ENCODE measurements at places on chromosomes 2 and 18.

DNA sequence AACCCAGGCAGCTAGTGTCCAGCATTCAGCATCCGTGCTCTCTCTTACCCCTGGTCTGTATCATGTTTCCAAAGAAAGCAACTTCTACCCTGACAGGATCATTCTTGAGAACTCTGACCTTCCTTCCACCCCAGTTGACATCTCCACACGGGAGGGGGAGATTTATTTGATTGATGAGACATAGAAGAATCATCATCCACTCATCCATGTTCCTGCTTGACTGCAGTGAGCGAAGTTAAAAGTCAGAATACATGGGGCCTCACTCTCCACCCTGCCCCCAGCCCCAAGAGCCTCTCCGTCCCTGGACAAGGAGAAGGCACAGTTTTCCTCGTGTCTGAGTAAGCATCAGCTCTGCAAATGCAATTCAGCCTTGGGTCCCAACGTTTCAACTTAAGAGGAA, 356.0 kb upstream of the TNP1 start:
- DNase-seq = no peak

GRCh38 chr2:189702071-189702470, 27.6 kb downstream of the ANKAR start:
- DNase-seq = no peak

DNA sequence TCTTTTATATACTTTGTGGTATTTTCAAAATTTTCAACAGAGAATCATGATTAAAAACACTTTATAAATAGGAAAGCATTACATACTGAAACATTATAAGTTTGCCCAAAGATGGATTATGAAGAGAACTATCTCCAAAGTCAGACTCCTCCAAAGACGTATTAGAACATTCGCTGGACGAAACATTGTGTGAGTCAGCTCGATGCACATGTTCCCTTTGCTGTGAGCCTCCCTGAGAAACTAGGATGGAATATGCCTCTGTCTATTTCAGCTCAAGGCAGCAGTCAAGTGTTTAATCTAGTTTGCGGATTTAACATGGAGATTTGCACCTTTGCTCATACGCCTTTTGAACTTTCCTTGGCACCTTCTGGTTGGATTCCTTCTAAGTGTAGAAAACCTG, 92.2 kb upstream of the NCKAP5 start:
- DNase-seq = no peak

DNA sequence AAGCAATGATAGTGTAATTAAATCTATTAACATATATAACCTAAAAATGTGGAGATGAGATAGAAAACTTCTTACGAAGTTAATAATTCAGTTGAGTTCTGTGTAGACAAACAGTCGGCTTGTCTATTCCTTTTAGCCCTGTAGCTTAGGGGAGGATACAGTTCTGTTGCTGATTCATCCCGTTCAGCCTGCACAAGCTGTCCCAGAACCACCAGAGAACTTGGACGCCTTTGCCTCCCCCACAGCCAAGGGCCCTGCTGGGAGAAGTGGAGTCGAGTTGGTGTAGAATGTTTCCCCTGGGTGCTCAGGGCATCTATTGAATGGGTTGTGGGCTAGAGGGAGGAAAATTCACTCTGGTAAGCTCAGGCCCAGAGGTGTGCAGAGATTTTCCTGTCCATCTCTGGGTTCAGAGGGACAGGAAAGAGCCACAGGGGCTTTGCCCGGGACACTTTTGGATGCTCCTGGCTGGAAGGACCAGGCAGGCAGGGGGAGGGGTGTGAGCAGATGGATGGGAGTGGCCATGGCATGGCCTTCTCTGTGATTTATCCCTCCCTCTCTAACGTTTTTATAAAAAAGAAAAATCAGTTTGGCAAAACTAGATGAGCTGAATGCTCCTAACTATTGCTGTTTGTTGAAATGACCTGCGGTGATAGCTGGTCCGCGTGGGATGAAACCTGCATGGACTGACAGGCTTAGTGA, 42.8 kb upstream of the GALR1 start:
- DNase-seq = no peak

- DNase-seq = no peak
Observed at GRCh38 chr2:109533823-109534222, 79.9 kb downstream of the SEPTIN10 start.

- no peak for DNase-seq
Observed at GRCh38 chr2:25074826-25075225, 33.0 kb downstream of the EFR3B start.

GRCh38 chr2:49582946-49583345, 428.6 kb upstream of the FSHR start:
- no peak for DNase-seq

GRCh38 chr2:85761512-85761944, 7.7 kb downstream of the ATOH8 start:
- no peak for DNase-seq

GRCh38 chr18:67425672-67426071, 90.8 kb downstream of the DSEL start:
- DNase-seq = peak; percentile 72

DNA sequence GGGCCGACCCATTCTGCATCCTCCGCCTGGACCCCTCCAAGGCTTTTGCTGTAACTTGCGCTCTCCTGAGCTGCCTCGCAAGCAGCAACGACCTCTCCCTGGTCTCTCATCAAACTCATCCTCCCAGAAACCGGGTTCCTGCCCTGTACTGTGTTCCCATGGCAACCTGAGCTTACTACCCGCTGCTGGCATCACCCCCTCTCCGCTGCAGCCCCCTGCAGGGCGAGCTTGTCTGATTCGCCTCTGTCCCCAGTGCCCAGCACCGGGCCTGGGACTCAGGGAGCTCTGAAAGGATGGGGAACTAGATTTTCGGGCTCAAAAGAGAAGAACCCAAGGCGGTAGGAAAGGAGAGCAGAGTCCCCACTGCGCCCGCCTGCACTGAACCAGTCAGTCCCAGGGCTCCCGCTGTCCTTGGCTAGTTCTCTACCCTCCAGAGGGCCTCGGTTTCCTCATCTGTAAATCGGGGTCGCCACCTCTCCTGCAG, 463 bp downstream of the HS1BP3 start:
- DNase-seq = no peak

DNA sequence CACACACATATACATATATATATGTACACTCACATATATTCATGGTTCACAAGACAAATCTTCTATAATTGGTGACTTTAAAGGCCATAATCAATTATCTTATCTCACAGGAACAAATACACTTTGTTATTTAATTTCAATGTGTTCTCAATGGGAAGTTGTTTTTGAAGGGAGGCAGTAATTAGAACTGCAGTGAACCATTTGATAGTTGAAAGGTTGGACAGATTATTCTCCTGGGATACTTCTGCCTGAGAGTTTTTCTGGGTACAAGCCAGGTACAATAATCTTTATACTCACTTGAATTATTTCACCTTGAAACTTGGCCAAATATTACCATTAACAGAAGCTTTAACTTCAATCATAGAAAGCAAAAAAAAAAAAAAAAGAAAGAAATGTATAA, 546.6 kb upstream of the LRRTM4 start:
- no peak for DNase-seq

GRCh38 chr2:127146820-127147502, 40.0 kb upstream of the BIN1 start:
- no peak for DNase-seq

DNA sequence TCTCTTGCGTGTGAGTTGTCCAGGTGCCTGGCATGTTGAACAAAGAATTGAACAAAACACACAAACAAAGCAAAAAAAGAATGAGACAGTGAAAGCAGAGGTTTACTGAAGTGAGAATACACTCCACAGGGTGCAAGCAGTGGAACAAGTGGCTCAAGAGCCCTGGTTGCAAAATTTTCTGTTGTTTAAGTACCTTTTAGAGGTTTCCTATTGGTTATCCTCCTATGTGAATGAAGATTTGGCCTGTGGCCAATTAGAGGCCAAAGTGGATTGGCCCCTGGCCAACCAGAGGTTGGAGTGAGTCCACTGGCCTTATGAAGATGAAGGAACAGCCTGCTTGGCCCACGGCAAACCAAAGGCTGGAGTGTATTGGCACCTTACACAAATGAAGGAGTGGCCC, 1188.5 kb upstream of the NRXN1 start:
- no peak for DNase-seq

DNA sequence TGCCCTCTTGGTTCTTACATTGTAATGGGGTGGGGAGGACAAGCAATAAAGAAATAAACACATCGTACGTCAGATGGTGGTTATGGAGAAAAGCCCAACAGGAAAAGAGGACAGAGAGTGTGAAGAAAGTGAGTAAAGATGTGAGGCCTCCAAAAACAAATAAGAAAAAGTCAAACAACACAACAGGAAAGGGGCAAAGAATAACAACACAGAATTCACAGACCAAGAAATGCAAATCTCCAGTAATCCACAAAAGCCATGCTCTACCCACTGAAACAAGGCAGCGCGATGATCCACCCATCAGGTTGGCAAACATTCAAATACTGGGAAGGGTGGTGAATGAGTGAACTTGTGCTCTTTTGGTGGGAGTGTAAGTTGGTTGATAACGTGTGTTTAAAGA, 16.7 kb upstream of the DUSP2 start:
- no peak for DNase-seq

- DNase-seq = no peak
Observed at GRCh38 chr2:38528008-38528442, 74.7 kb downstream of the HNRNPLL start.

- DNase-seq = no peak
Observed at GRCh38 chr2:238921681-238922319, 73.9 kb downstream of the TWIST2 start.

GRCh38 chr18:58556331-58557007, 72.4 kb downstream of the ALPK2 start:
- no peak for DNase-seq

GRCh38 chr2:226792155-226792881, 7.3 kb downstream of the IRS1 start:
- no peak for DNase-seq

DNA sequence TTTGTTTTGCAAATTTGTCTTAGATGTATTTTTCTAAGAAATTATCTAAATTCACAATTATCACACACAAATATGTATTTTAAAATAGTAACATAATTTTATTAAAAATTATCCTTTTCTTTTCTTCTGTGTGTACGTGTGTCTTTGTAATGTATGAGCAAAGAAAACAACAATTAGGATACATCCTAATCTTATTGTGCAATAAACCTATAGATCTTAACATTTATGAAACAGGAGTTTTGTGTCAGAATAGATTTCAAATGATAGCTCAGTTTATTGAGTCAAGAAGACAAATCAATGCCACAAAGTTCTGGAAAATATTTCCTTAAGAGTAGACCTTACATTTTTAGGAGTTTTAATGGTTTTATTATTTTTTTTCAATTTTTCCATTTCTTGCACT, 212.2 kb downstream of the KCNJ3 start:
- no peak for DNase-seq

DNA sequence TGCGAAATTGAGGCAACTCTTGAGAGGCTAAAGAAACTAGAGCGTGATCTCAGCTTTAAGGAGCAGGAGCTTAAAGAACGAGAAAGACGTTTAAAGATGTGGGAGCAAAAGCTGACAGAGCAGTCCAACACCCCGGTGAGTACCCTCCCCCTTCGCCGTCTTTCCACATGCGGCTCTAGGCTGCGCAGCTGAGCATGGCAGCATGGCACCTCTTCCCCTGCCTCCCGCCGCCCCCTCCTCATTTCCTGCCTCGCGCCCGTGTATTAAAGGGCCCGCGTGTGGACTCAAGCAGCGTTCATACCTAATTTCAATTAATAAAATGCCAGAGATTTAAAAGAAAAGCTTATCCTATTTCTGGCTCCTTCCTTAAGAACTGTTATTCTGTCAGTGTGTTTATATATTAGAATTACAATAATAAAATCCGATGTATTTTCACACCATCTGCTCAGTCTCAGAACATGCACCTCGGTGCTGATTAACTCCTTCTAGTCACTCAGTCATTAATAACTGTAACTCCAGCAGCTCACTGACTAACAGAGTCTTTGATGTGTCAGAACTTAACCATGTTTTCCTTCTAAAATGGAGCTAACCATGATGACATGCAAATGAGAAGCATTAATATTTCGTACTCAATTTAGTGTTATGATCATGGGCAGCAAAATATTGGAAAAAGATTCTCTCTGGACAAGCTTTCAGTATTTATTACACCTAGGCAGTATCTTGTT, 137.4 kb upstream of the CDCA7 start:
- DNase-seq = no peak

DNA sequence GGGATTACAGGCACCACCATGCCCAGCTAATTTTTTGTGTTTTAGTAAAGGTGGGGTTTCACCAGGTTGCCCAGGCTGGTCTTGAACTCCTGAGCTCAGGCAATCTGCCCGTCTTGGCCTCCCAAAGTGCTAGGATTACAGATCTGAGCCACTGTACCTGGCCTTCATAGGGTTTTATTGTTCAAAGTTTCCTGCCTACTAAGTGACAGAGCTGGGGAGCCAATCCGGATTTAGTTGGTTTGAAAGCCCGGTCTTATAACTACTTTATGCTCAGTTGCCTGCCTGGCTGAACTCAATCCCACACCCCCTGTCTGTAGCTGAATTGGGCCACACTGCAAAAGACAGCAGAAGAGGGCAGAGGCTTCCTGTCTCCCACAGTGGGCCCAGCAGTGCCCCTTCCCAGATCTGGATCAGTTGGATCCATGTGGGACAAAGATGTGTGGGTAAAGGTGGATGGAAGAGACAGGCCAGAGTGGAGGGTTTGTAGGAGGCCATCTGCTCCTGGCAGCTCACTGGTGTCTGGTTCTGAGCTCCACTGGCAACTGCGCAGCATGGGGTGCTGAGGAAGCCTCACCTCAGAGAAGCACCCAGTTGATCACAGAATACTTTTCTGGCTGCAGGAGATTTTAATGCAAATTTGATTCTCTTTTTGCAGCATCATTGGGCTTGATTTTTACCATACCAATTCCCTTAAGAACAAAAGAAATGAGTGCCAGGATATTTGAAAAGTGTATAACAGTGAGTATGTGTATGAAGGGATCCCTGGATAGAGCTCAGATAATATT, 144.9 kb downstream of the DDX1 start:
- no peak for DNase-seq

GRCh38 chr2:169765523-169765922, 31.9 kb downstream of the KLHL23 start:
- peak; percentile 41 for DNase-seq

DNA sequence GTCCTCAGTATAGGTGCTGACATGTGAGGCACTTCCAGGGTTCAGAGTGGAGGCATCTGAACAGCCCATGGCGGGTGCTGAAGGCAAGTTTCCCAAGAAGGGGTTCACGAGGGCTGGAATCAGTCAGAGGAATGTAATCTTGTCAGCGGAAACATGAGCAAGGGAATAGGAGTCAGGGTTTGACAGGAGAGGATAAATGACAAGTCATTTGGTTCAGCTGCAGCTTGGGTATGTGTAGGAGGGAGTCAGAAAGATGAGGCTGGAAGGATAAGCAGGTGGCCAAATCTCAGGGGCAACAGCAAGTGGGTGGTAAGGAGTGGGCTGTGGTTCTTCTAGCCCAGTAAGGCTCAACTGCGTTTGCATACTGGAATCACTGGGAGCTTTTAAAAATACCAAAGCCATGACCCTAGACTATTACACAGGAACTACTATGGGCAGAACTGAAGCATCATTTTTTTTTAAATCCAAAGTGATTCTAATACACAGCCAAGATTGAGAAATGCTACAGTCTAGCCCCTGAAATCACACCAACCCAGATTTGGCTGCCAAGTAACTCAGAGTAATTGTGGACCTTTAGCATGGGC, 41.8 kb upstream of the NAB1 start:
- DNase-seq = no peak

All from HFF-Myc (cell line).